ENCODE measurements at places on chromosomes 6 and 20. TPM values are rescaled to one million over a fixed set of nuclear protein-coding genes. Genes with fewer than 3 reads are reported as not detected.

The TBXT gene
- total RNA-seq = 0.85 TPM

The ATP6V1G2 gene
- total RNA-seq = 1.6 TPM

The PSORS1C1 gene
- not detected for total RNA-seq

The KCNS1 gene
- 2.2 TPM for total RNA-seq

The GTSF1L gene
- total RNA-seq = not detected

The LAMP5 gene
- total RNA-seq = 3.3 TPM

The VGLL2 gene
- 3.0 TPM for total RNA-seq

The WFDC2 gene
- 98.9 TPM for total RNA-seq

The USP49 gene
- 13.2 TPM for total RNA-seq

The MOCS1 gene
- 15.6 TPM for total RNA-seq

The SPATA2 gene
- 11.3 TPM for total RNA-seq

The DSP gene
- 210 TPM for total RNA-seq

The SLC17A4 gene
- total RNA-seq = 3.9 TPM

The RAMACL gene
- 1.5 TPM for total RNA-seq

The CENPB gene
- total RNA-seq = 63.2 TPM

The TFAP2A gene
- 143 TPM for total RNA-seq

The FBXO5 gene
- total RNA-seq = 10.7 TPM

The HLA-DQB2 gene
- not detected for total RNA-seq

The SCRT2 gene
- total RNA-seq = not detected

The APOM gene
- total RNA-seq = 11.2 TPM

The ELOVL4 gene
- 9.1 TPM for total RNA-seq

The SLC22A23 gene
- total RNA-seq = 36.6 TPM

The KHDC1L gene
- 0.75 TPM for total RNA-seq

The POLR1C gene
- total RNA-seq = 60.8 TPM

The TPD52L1 gene
- 142 TPM for total RNA-seq

The MUCL3 gene
- total RNA-seq = 0.31 TPM

The KDM1B gene
- 20.7 TPM for total RNA-seq

The SNX21 gene
- 16.4 TPM for total RNA-seq

The PIM1 gene
- 41.5 TPM for total RNA-seq

The C6orf58 gene
- not detected for total RNA-seq

The CLVS2 gene
- 0.62 TPM for total RNA-seq

The RNF182 gene
- total RNA-seq = 2.8 TPM

The PTK6 gene
- 0.12 TPM for total RNA-seq

The LZTS3 gene
- total RNA-seq = 17.2 TPM

The SLC13A3 gene
- total RNA-seq = 7.9 TPM

The HTR1E gene
- 0.52 TPM for total RNA-seq

The THEMIS gene
- total RNA-seq = not detected

The PHACTR3 gene
- 2.1 TPM for total RNA-seq

The IL17F gene
- not detected for total RNA-seq

The DDO gene
- total RNA-seq = not detected

The COL12A1 gene
- 6.9 TPM for total RNA-seq

The SEL1L2 gene
- total RNA-seq = not detected

The AFDN gene
- total RNA-seq = 140 TPM

The MLN gene
- total RNA-seq = 0.65 TPM

The WTAP gene
- total RNA-seq = 108 TPM

The MOG gene
- total RNA-seq = not detected

The FERMT1 gene
- total RNA-seq = 7.1 TPM

The OR2B6 gene
- not detected for total RNA-seq

The COL11A2 gene
- total RNA-seq = 11.9 TPM

The NKAIN4 gene
- total RNA-seq = 10.2 TPM

The LTB gene
- 0.34 TPM for total RNA-seq

The PRR18 gene
- 0.80 TPM for total RNA-seq

The TREM1 gene
- not detected for total RNA-seq

The PLCG1 gene
- 78.9 TPM for total RNA-seq

The OTOR gene
- not detected for total RNA-seq
